ENCODE measurements at places on chromosomes 6 and 20.
A peak's percentile ranks its signal among the peaks of the same experiment; 100 is the strongest.

DNA sequence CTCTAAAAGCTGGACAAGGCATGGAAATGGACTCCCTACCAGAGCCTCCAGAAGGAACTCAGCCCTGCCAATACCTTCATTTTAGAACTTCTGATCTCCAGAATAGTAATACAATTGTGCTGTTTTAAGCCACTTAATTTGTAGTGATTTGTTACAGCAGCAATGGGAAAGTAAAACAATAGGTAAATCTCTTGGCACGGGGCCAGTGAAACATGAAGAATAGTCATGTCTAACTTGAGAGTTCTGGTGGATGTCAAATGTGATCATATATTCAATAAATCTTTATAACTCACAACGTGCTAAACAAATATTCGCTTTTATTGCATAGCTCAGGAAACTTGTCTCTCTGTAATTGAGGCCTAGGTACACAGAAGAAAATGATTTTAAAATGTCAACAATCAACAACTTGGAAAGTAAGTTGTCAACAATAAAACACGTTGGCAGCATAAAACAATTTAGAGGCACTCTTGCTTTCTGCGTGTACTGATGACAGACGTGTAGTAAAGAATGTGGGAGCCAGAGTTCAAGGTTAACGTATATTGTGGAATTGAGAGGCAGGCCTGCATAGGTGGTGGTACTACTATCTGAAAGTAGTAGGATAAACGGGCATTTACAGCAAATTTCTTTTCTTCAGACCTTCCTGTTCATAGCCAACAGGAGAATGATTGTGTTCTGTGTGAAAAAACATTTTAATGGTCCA is 140.5 kb upstream of the OPRM1 start:
- DNase-seq: no peak

GRCh38 chr20:22861990-22862389 is 173.1 kb upstream of the SSTR4 start:
- DNase-seq: no peak

DNA sequence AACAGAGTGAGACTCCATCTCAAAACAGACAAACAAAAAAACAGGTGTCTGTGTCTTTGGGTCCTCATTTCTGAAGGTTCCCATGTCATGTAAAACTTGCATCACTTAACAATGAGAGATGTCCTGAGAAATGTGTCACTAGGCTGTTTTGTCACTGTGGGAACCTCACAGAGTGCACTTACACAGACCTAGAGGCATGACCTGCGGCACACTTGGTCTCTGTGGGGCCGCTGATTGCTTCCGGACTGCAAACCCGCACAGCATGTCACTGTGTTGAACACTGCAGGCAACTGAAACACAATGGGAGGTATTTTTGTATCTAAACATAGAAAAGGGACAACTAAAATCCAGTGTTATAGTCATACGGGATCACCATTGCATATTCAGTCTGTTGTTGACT is 42.3 kb upstream of the TMEM181 start:
- DNase-seq: no peak

DNA sequence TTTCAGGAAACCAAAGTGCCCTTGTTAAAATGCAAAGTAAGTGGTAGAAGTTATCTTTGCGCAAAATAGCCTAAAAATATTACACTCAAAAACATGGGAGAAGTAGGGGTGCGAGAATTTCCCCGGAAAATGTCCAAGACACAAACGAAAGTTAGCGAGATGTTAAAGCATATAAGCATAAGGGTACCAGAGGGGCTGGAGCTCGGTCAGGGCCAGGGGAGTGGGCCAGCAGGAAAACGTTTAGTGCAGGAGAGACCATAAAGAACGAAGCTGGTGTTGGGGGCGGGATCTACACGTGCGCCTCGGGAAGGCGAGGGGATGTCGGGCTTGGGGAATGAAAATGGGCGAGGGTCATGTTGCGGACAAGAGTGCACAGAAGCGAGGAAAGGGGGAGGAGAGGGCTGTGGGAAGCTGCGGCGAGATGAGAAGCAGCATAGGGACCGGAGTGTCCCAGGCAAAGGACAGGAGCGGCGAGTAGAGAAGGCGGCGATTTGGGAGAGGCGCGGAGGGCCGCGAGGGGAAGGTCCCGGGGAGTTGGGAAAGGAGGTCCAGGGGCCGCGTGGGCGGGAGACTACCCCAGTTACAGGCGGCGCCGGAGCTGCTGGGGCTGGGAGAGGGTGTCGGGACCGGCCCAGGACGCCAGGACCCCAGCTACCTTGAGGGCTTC is 600 bp downstream of the XPO5 start:
- DNase-seq: no peak

DNA sequence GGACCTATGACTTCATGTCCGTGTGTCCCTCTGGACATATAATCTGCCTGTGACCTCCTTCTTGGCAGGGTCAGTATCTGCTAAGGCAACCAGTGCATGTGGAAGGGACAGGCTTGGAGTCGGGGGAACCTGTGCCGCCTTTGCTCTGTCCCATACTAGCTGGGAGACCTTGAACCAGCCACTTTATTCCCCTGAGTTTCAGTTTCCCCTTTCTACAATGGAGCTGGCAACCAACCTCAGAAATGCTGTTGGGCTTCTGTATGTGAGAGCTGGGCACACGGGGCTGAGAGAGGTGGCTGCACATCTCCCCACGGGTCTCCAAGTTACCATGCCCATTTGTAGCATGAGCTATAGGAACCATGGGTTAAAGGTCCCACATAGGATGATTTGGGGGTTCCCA is 53.8 kb downstream of the CD40 start:
- DNase-seq: no peak

GRCh38 chr6:129643968-129644367 is 66.0 kb downstream of the ARHGAP18 start:
- no peak for DNase-seq

- DNase-seq: no peak
These were observed 65.6 kb upstream of the IYD start for GRCh38 chr6:150303256-150303655.

DNA sequence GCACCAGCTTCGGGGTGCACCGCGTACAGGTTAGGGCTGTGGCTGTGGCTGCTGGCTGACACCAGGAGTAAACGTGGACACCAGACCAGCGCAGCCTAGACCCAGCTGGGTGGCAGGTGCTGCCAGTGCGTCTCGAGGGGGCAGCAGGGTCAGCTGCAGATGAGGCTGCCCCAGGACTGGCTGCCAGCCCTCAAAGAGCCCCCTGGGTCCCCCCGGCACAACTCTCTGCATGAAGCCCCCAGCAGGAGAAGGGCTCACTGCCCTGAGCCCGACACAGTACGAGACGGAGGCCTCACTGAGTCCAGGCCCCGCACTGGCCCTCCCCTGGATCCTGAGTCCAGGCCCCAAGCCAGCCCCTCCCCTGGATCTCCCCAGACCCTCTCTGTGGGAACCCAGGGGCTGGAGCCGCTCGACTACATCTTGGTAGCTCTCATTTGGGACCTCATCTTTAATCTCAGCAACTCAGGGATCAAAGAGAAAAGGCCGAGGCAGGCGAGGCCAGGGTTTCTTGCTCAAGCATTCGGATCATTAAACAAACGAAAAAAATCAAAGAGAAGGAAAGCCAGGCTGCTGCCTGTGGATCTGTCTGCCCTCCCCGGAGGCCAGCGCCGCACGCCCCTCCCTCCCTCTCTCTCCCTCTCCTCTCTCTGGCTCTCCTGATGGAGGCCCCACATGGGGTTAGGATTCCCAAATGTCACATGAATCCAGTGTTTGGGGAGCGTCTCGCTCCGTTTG is 7.0 kb upstream of the NKAIN4 start:
- no peak for DNase-seq

- no peak for DNase-seq
These were observed 407.4 kb upstream of the RGS17 start for GRCh38 chr6:153538491-153538890.

DNA sequence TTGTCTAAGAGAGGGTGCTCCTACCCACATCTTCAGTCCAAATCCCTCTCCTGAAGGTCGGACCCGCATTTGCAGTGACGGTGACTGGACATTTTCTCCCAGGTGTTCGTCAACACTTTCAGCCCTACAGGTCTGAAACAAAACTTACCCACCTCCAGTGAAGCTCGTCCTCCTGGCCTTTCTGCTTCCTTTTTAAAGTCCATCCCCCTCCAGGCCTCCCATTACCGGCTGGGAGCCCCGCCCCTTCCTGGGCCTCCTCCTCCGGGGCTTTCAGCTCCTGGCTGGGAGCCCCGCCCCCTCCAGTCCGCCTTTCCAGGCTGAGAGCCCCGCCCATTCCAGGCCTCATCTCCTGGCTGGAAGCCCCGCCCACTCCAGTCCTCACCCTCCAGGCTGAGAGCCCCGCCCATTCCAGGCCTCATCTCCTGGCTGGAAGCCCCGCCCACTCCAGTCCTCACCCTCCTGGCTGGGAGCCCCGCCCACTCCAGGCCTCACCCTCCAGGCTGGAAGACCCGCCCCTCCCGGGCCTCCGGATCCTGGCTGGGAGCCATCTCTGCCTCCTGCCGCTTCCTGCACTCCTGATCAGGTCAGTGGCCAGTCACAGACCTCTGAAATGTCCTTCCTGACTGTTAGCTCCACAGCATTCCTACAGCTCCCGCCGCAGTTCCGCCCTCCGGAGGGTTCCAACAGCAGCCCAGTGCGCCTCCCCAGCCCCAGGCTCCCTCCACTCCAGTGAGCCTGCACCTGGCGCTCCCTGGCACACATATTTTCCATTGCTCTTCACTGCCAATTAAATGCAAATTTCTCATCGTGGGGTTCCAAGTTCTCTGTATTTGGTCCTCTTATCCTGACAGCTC is 98.5 kb downstream of the LY86 start:
- no peak for DNase-seq

- no peak for DNase-seq
These were observed 16.1 kb upstream of the ZBTB22 start for GRCh38 chr6:33333666-33334065.

- no peak for DNase-seq
These were observed 63.2 kb downstream of the OLIG3 start for GRCh38 chr6:137430954-137431353.

GRCh38 chr20:341682-342081 is 5.2 kb upstream of the NRSN2 start:
- peak; percentile 15 for DNase-seq

DNA sequence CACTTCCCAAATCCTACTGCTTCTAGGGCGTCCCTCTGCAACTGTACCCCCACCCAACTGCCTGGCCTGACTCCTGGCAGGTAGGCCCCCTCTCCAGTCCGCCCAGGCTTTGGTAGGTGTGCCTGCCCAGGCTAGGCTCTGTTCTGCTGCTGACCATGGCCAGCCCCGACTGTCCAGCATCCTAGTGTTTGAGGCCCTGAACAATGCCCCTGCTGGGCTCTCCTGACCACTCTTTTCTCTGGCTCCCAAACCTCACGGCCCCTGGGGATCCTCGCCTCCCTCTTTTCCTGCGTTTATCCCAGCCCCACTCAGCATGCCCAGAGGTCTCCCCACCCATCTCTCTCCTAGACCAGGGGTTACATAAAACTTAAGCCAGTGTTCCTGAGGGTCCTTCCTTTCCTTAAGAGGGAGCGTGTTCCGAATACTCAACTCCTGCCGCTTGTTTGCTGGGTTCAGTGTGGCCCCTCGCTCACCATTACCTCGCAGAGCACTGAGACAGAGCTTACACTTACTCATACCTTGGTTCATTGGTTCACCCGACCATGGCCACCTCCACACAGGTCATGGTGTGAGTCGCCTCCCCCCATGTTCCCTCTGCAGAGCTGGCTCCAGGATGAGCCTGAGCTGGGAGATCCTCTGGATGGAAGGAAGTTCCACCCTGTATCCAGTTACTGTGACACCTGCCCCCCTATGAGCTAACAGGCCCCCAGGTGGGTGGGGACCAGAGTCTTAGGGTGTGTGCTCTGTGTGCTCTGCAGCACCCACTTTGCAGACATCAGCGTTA is 21.0 kb upstream of the MYT1 start:
- DNase-seq: no peak

DNA sequence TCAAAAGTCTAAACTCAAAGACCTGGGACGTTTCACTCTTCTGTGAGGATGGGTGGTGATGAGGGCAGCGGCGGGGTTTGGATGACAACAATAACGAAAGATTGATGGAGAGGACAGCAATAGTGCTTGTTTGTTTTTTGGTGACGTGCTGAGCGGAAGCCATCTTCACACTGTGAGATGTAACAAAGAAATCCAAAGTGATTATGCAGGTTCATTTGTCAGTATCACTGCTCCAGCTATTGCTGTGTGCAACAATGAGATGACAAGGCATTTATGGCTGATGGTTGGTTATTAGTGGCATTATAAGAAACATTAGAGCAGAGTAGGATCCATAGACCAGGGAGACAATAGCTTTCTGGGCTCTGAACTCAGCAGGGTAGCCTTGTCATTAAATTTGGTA is 306.7 kb downstream of the RNF144B start:
- DNase-seq: no peak

DNA sequence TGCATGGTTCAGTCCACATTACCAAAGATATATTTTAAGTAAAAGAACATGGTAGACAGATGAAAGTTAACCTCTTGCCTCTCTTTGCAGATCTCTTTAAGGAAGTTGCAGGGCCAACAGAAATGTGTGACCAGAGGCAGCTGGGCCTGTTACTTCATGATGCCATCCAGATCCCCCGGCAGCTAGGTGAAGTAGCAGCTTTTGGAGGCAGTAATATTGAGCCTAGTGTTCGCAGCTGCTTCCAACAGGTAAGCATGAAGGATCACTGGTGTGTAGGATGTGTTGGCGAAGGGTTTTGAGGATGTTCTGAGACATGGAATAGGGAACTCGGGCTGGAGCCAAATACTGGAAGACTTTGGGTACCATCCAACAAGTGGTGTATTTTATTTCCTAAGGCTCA is 508.6 kb downstream of the UTRN start:
- DNase-seq: no peak

DNA sequence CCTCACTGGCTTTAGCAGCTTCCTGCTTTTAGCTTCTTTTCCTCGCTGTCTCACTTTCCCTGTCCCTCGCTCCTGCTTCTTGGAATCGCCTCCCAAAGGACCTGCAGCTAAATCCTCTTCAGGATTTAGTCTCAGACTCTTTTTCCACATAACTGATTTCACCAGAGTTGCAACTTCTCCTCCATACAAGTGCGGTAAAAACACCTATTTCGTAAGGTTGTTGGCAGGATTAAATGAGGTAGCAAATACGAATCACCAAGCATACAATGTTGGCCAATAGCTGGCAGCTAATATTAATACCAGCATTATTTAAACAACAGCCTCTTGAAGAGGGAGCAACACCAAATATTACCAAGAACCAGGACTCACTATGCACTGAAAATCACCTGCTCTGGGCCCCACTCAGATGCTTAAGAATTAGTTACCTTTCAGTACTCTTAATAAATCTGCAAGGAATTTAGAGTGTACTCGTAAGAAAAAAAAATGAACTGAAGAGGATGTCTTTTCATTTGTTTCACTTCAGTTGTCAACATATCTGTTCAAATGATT is 123.0 kb downstream of the DTNBP1 start:
- no peak for DNase-seq

- no peak for DNase-seq
These were observed 78.2 kb downstream of the PSMG4 start for GRCh38 chr6:3336859-3337515.

Measured in CD4-positive, alpha-beta T cell treated with Interleukin-4 for 4 hours (primary cell).